ENCODE measurements at places on chromosomes 7 and 10.

DNA sequence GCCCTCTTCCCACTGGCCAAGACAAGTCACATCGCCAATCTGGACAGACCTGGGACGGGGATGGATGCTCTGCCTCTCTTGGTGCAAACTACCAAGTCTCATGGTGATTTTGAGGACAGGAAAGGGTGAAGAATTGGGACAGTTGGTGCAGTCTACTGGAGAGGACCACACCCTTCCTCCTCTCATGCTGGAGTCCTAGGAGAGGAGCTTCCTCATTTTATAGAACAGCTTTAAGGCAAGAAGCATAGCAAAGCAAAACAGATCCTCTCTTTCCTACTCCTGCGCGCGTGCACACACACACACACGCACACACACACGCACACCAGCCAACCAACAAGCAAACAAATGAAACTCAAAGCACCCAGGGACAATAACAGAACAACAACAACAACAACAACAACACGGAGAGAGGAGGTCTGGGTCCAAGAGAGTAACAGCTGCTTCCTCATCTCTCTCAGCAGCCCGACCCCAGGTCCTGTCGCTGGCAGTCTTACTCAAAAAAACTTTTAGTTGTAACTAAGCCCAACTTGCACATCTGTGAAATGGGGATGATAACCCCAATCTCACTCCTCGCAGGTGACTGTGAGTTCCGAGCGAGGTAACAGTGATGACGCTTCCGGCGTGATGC, 83.4 kb downstream of the TMEM178B start:
- no peak for DNase-seq

DNA sequence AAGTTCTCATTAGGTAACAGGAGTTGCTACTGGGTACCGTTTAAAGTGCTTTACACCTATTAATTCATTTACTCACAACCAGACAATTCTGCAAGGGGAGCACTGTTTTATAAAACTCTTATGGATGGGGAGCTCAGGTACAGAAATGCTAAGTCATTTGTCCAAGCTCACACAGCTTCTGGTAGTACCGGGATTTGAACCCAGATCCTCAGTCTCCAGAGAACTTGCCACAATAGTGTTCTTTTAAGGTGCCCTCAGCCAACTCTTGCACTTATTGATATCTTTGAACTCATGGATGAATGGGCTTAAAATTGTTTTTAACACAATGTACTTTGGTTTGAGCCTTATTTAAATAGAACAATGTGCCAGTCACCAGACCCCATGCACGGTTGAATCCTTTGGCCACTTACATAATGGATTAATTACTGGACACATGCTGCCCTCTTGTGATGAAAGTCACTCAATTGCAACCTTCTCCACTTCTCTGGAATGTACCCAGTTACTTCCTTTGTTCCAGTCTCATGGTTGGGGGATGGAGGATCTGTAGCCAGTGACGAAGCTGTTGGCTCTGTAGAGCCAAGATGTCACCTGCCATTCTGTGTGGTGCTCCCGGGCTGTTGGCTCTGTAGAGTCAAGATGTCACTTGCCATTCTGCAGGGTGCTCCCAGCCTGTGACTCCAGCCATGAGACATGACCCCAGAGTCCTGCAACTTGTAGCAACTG, 65.6 kb downstream of the NOD1 start:
- peak; percentile 48 for DNase-seq

- DNase-seq: no peak
These were observed 420.7 kb upstream of the NFE2L3 start for GRCh38 chr7:25731068-25731845.

GRCh38 chr7:14395860-14396259, 406.4 kb upstream of the ETV1 start:
- no peak for DNase-seq

DNA sequence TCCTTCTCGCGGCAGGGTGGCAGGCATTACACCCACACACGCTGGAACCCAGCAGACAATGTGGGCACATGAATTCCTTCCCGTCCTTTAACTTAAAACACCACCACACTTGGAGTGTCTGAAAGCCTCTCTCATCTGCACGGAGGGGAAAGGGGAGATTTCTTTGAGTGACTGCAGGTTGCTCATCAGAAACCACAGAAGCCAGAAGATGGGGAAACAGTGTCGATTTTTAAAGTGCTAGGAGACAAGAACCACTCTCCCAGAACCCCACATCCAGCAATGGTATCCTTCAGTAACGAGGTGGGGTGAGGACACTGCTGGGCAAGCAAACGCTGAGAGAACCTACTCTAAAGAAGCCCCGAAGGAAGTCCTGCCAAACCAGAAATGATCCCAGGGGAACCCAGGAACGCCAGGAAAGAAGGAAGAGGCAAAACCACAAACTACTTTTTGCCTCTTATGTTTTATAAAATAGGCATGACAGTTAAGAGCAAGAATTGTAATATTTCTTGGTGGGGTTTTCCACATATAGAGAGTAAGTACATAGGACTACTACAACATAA, 254.3 kb downstream of the ELFN1 start:
- no peak for DNase-seq

- DNase-seq: no peak
These were observed 259.5 kb upstream of the HGF start for GRCh38 chr7:82029236-82029913.
